AG08395 (cell line): ENCODE measurements at places on chromosomes 4 and X.
A peak's percentile ranks its signal among the peaks of the same experiment; 100 is the strongest.

DNA sequence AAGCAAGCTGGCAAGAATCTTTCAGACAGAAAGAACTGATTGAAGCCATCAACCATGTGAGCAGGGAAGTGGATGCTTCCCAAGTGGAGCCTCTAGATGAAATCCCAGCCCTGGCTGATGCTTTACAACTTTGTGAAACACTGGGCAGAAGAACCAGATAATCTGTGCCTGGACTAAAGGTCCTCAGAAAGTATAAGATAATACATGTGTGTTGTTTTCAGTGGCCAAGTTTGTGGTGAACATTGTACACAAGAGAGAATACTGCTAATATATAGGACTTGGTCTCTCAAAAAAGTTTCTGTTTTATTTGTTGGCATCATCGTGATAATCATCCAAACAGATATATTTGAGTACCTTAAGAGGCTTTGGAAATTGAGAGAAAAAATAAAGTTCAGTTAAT, 1367.8 kb upstream of the IGFBP7 start:
- DNase-seq: no peak

- no peak for DNase-seq
These were observed 60.7 kb downstream of the BLTP1 start for GRCh38 chr4:122212880-122213279.

DNA sequence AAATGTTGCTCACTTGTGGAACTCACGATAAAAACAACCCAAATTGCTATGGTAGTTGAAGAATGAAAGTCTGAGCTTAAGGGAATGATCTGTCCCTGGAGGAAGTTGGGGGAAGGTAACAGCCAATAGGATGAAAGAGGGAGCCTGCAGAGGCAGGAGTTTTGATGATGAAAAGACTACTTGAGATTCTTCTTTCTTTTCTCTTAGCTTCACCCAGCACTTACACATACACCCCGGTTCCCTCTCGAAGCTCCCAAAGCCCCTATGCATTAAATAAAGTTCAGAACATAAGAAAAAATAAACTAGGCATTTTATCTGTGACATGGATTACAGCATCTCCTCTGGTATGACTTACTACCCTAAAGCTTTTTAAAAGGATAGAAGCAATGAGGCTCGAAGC, 122.9 kb upstream of the GATB start:
- no peak for DNase-seq

GRCh38 chrX:38898261-38898660, 97.0 kb downstream of the MID1IP1 start:
- no peak for DNase-seq

- DNase-seq: no peak
These were observed 58.4 kb upstream of the TADA2B start for GRCh38 chr4:6984612-6985425.

DNA sequence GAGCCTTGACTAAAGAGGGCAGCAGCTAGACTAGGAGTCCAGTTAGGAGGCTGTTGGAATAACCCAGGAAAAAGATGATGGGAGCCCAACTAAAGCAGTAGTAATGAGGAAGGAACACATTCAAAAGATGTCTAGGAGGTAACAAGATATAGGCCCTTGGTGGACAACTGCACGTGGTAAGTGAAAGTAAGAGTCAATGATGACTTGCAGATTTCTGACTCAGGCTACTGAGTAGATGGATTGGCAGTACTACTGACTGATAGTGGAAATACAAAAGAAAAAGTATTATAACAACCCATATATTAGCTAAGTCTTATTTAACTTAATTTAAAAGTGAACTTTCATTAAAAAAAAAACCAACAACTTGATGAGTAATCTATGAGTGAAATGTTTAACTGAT, 74.0 kb downstream of the PAK3 start:
- no peak for DNase-seq

GRCh38 chr4:25722964-25723363, 67.3 kb downstream of the SLC34A2 start:
- DNase-seq: no peak

DNA sequence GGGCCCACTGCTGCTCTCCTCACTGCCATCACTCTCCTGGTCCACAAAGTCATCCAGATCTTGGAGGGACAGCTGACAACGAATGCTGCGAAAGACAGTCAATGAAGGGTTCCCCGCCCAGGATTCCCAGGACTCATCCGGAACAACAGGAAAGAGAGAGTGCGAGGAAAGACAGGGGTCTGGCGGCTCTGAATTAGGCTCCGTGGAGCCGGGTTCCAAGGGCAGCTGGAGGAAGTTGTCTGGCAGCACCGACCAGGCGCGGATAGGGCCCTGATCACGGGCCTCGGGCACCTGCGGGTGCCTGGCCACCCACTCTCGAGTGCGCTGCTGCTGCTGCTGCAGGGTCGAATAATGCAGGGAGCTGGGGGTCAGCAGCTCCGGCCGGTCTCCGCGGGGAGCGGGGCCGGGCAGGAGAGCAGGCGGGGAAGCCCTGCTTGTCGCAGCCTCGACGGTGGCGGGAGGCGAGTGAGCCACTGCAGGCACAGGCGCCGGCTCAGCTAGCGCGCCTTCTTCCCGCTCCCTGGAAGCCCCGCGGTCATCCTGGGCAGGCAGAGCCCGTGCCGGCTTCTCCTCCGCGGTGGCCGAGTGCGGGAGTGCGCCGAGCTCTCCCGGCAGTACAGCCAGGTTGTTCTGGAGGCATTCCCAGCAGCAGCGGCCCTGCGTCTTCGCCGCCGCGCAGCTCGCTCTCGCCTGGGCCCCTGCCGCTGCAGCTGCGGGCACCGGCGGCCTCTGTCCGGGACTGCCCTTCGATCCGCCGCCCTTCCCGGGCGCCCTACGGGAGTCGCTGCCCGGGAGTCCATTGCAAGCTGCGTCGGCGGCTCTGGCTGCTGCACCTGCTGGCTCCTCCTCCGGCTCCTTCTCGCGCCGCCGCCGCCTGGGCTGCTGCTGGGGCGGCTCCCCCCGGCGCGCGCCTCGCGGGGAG, 1.1 kb downstream of the SOWAHB start:
- peak; percentile 18 for DNase-seq
